T-helper 2 cell treated with Interferon-gamma antibody and Interleukin-4, amounts not matched to agents 5 μg/mL and 100 μg/mL, for 36 hours (primary cell): ENCODE measurements at places on chromosomes 12 and 14.

DNA sequence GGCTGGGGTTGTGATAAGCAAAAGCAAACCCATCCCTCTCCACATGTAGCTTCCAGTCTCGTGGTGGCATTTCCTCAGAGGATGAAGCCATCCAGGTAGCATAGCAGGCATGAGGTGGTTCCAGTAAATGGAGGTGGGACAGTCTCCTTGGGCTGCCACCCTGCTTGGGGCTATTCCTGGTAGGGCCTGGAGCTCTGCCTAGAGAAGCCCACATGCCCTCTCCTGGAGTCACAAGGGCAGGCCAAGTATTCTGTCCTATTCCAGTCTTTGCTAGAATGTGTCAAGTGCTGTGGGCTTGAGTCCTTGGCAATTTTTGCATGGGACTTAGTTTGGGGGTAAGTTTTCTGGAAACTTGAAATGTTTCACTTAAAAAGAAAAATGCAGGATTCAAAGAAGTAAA is 469.9 kb downstream of the DPF3 start:
- DNase-seq: no peak

DNA sequence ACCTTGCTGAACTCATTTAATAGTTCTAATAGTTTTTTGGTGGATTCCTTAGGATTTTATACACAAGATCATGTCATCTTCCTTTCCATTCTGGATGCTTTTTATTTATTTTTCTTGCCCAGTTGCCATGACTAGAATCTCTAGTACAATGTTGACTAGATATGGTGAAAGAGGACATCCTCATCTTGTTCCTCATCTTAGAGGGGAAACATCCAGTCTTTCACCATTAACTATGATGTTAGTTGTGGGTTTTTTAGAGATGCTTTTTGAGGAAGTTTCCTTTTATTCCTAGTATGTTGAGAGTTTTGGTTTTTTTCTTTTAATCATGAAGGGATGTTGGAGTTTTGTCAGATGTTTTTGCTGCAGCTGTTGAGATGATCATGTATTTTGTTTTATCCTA is 8.7 kb downstream of the ANKRD13A start:
- DNase-seq: no peak

DNA sequence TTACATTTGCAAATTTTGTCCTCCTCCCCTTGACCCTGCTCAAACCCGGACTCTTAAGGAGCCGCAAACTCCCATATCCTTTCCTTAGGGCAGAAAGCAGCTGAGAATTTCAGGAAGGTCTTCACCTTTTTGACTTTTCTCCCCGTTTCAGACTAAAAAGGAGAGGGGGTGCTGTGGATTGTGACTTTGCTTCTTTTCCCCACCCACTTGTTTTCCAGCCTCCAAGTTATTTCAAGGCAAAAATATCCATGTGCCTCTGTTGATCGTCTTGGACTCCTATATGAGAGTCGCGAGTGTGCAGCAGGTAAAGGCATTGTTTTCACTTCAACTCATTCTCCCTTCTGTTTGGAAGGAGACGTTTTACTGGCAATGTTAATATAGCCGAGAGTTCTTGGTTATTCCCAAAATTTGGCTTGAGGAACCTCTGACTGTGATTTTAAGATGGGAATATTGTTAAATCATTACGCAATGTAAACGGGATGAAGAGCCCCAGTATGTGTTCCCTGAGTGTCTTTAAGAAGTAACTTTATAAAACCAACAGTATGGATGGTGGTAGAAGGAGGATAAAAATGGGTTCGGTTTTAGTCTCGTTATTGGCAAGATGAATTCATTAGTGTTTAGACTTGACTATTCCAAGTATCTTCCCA is 663 bp downstream of the LRRK2 start:
- DNase-seq: no peak

- no peak for DNase-seq
These were observed 13.3 kb upstream of the KLHDC2 start for GRCh38 chr14:49754570-49755097.

- DNase-seq: no peak
These were observed 80.9 kb downstream of the ABCD2 start for GRCh38 chr12:39538679-39539104.

DNA sequence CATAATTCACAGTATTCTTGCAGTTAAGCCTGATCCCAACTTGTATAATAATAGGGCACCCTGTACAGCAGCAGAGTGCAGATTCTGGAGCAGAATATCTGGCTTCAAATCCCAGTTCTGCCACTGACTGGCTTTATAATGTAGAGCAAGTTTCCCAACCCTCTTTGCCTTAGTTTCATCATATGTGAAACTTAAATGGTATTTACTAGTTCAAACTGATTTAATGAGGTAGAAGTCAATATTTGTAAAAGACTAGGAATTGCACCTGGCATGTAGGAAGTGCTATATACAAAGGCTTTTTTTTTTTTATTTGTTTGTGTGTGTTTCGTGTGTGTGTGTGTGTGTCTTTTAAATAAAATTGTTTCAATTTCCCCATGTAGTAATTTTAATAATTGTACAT is 125.9 kb downstream of the CCER1 start:
- DNase-seq: no peak

DNA sequence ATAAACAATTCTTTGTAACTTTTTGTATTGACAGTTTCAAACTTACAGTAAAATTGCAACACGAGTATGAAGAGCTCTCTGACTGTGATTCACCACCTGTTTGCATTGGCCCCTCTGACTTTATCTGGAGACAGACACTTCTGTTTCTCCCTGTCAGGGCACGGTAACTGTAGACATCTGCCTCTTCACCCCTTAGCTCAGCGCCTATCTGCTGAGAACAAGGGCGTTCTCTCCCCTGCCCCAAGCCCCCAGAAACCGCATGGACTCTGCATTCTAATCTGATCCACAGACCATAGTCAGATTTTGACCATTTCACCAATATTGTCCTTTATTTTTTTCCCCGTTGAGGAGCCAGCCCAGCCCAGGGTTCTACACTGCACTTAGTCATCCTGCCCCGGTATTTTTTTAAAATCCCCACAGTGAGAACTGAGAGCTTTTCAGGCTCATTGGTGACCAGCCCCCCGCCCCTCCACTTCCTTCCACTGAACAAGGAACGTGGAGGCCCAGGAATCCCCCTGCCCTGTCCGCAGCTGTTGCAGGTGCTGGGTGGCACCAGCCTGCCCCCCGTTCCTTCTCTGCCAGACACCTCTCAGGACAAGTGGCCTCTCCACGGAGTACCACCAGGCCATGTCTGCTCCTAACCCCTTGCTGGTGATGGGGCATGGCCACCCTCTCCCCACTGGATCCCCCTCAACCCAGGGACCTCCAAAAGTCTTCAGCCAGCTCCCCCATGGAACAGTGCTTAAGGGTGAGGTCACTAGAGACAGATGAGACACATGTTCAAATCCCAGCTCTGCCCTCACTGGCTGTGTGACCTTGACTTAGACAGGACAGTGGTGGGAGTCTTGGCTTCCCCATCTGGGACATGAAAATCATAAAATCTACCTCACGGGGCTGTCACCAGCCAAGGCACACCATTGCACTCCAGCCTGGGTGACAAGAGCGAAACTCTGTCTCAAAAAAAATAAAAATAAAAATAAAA is 11.2 kb downstream of the RHOF start:
- peak; percentile 72 for DNase-seq

GRCh38 chr12:122754790-122755189 is 2.2 kb downstream of the DENR start:
- DNase-seq: no peak

- DNase-seq: no peak
These were observed 5.6 kb downstream of the ZNF385A start for GRCh38 chr12:54378796-54379397.

DNA sequence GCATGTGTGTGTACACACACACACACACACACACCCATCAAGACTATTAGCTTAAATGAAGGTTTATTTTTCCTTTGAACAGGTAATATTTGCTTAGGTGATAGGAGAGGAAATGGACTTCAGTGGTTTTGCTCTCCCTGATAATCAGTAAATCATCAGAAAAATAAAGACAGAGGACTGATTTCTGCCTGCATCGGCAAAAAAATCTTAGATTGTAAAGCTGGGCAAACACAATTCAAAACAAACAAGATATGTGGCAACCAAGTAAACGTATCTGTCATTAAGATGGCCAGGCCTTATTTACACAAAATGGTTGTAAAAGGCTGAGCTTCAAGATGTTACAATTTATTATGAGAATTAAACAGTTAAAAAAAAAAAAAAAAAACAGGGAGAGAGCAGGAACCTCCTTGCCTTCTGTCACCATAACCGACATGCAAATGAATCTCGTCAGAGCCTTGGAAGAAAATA is 31.3 kb downstream of the PRKD1 start:
- DNase-seq: no peak

- DNase-seq: no peak
These were observed 343.0 kb downstream of the BMP4 start for GRCh38 chr14:53613404-53614253.

DNA sequence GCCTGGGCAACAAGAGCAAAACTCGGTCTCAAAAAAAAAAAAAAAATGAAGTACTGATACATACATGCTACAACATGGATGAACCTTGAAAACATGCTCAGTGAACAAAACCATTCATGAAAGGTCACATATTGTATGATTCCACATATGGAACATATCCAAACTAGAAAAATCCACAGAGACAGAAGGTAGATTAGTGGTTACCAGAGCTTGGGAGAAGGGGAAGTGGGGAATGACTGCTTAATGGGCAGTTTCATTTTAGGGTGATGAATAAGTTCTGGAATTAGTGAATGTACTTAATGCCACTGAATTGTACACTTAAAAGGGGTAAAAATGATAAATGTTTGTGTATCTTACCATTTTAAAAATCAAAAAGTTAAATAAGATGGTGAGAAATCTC is 2.7 kb downstream of the ITGB7 start:
- DNase-seq: no peak

DNA sequence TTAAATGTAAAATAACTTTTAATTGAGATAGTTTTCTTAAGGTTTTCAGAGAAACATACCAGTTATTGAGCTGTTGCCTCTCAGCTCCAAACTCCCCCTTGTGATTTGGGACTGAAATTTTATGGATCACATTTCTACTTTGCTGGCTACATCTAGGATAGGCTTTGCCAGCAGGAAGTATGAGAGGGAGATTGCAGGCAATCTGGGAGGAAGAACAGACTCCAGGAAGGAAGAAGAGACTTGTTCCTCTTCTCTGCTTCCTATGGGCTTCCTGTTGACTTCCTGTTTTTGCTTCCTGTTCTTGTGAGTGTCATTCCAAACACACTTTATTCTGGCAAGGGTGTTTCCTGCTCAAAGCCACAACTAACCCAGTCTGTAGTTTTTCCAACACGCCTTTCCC is 312.9 kb downstream of the ITPR2 start:
- DNase-seq: no peak
